ENCODE measurements at places on chromosomes 6 and 20.

DNA sequence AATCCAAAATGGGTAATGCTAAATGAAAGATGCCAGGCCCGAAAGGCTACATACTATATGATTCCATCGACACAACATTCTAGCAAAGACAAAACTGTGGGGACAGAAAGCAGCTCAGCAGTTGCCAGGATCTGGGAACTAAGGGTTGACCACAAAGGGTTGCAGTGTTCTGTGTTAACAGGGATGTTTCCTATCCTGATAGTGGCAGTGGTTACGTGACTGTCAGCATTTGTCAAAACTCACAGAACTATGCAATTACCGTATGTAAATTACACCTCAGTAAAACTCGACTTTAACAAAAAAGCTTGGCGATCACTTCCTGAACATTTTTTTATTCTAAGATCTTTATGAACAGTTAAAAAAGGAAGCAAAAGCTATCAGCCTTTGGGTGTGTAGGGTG lies 83.9 kb downstream of the BANF2 start:
- no peak for DNase-seq

GRCh38 chr6:137928286-137928685 lies 61.2 kb downstream of the TNFAIP3 start:
- DNase-seq, result peak; percentile 19

GRCh38 chr6:11123978-11124377 lies 12.5 kb upstream of the ERVFRD-1 start:
- DNase-seq, result no peak

- no peak for DNase-seq
Observed at GRCh38 chr6:150667977-150668716, 68.5 kb downstream of the PLEKHG1 start.

DNA sequence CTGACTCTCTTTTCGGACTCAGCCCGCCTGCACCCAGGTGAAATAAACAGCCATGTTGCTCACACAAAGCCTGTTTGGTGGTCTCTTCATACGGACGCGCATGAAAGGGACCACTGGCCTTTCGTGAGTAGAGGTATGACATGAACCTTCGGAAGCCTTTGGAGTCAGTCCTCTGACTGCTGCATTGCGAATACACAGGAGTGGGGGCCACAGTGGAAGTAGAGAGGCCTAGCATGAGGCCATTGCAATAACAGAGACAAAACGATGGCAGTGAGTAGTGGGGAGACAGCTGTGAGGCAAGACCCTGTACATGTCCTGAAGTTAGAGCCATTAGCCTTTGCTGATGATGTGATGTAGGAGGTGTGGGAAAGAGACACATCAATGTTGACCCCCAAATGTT lies 56.4 kb downstream of the SMPDL3A start:
- no peak for DNase-seq

- DNase-seq, result no peak
Observed at GRCh38 chr6:4451081-4451480, 315.7 kb upstream of the ECI2 start.

DNA sequence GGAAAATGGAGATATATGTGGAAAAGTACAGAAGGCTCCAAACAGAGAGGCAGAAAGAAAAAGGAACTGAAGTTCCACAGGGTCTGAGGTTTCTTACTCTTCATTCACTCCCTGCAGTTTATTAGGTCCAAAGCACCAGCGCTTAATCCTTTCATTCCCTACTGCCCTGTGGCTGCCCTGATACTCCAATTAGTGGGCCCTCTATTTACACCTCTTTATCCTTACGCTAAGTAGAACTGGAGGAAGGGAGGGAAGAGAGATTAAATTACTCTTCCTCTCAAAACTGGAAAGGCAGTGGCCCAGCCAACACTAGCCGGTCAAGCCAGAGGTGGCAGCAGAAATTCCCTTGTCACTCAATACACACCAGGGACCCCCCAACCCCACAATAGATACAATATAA lies 20.4 kb downstream of the TRERF1 start:
- no peak for DNase-seq

DNA sequence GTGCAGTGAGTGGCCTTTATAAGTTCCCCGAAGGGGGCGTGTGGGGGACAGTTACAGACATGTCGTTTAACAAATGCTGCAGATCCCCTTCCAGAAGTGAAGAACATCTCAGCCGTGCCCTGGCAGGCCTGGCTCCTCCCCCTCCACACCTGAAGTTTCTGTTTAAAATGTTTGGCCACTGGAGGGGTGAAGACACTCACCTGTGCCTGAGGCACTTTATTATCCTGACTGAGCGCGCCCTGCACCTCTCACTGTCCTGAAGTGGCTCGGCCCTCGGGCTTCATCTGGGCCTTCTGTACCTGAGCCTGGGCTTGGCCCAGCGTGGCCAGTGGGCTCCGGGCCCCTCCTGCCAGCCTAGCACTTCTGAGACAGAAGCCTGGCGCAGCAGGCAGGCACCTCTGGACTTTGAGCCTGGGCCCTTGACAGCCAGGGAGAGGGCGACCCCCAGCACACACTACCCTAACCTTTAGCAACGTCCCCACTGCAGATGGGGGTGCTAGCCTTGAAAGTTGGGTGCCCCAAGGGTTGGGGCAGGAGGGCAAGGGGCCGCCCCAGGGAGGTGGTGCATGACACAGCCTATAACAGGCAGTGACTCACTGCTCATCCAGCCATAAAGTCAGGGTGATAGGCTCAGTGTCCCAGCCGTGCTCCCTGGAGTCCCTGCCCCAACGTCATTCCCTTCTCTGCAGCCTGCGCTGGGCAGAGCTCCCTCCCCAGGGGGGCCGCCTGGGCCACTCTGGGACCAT lies 13.6 kb upstream of the GATA5 start:
- no peak for DNase-seq

- DNase-seq, result no peak
Observed at GRCh38 chr6:168193816-168194721, 115.1 kb upstream of the FRMD1 start.

DNA sequence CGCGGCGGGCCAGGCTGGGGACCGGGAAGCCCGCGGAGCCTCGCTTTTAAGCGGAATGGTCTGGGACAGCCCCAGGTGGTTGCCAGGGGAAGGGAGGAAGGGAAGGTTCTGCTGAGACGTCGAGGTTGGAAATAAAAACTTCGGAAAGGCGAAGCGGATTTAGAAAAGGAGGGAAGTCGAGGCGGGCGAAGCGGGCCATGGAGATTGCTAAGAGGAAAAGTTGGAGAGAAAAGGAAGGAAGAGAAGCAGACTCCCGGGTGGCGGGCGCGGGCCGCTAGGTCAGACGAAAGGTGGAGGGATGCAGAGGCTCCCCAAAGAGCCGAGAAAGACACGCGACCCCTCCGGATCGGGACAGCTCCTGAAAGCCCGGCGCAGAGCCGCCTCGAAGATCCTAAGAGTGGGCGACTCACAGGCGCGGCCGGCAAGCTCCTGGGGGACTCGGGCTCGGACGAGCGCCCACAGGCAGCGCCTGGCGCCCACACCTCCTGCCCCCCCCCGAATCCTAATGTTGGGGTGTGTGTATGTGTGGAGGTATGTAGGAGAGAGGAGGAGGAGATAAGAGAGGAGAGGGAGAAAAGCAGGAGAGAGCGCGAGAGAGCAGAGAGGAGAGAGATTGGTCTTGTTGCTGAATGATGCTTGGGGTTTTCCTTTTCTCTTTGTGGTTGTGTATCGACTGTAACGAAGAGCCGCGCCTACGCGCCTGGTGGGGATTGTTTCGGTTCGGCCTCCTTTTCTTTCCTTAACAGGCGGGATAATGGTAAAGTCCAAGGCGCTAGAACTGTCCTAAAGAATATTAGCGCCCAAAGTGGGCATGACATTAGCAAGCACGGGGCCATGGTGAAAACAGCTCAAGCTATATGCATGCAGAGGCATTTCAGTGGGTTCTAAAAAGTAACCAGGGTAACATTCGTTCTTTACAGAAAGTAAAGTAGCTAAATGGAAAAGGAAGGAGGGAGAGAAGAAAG lies 1.5 kb downstream of the TFAP2B start:
- no peak for DNase-seq

- no peak for DNase-seq
Observed at GRCh38 chr6:102085257-102085656, 691.7 kb downstream of the GRIK2 start.

DNA sequence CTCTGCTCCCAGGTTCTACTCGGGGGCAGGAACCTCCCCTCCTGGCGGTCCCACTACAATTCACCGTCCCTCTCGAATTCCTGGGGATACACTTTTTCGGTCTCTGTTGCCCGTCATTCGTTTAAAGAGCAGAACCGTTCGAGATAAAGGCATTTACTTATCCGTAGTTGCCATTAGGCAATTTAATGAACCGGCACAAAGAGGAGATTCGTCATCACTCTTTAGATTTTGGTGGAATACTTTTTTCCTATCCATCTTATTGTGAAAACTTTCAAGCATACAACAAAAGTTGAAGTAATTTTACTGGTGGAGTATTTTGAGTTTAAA lies 1.2 kb upstream of the CD24 start:
- no peak for DNase-seq

DNA sequence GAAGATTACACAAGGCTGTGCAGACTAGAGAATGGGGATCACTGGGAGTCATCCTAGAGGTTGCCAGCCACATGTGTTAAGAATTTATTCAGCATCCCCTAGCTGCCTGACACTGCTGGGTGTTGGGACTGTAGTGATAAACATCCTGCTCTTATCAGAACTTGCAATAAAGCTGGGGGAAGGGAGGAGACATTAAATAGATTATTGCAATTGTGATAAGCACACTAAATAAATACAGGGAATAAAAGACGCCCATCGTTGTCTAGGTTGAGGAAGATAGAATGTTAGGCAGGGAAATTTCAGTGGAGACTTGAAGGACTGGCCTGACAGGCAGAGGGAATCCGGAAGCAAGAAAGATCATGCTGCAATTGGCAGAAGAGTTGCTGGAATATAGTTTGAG lies 33.2 kb upstream of the TRAM2 start:
- no peak for DNase-seq

DNA sequence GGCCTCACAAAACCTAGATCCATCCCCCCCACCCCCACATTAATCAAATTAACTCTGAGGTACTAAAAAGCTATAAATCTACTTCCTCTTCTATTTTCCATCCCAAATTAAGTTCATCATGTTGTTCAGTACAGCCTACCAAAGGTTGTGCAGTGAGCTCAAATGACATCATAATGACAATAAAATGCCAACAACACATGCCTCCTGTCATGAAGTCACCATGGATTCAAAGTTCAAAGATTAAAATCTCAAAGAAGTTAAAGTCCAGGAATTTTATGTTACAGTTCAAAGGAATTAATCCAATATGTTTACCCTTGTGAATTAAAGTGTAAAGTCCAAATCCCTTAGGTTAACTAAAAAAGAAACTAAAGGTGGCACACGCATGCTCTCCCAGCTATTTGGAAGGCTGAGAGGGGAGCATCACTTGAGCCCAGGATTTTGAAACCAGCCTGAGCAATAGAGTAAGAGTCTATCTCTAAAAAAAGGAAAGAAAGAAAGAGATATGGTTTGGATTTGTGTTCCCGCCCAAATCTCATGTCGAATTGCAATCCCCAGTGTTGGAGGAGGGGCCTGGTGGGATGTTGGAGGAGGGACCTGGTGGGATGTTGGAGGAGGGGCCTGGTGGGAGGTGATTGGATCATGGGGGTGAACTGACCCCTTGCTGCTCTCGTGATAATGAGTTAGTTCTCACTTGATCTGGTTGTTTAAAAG lies 25.7 kb upstream of the SIRT5 start:
- no peak for DNase-seq

GRCh38 chr6:35057449-35058357 lies 83.4 kb downstream of the TCP11 start:
- DNase-seq, result no peak

DNA sequence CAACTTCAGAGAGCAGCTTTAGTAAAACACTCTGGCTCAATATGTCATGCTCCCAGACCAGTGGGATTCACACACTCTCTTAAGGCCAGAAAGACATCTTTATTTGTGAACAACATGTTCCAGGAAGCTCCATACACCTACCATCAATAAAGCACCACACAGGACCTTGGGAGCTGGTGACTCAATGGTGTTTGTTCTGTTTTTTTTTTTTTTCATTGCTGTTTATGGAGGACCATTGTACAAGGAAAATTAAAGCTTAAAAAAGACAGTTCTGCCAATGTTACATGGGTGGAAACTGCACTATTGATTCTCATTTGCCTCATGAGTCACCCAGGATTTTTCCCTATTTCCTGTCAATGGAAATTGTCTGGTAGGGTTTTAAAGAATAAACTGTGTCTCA lies 36.3 kb upstream of the TENT5A start:
- DNase-seq, result no peak

- no peak for DNase-seq
Observed at GRCh38 chr6:129340983-129341382, 369.0 kb downstream of the ARHGAP18 start.

DNA sequence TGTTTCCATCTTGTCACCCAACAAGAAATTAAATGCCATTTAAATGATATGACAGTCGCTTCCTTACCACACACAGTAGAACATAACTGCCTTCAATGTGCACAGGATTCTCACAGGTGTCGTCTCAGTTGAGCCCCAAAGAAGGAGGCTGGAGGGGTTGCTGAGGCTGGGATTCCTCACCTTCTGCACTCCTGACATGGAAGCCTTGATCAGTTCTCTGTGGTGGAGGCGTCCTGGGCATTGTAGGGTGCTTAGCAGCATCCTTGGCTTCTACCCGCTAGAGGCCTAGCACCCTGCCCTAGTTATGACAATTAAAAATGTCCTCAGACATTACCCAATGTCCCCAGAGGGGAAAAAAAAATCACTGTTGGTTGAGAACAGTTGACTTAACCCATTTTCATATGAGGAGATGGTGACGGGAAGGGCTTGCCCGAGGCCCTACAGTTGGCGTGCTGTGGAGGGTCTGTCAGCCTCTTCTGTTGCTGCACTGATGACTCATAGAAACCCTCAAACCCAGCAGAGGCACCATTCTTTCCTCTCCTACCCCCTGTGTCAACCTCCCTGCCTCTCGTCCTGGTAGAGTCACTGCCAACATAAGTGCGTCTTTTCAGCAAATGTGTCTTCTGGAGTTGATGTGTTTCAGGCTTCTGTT lies 19.3 kb upstream of the ZNF831 start:
- DNase-seq, result no peak

- no peak for DNase-seq
Observed at GRCh38 chr6:408599-409102, 17.1 kb downstream of the IRF4 start.

DNA sequence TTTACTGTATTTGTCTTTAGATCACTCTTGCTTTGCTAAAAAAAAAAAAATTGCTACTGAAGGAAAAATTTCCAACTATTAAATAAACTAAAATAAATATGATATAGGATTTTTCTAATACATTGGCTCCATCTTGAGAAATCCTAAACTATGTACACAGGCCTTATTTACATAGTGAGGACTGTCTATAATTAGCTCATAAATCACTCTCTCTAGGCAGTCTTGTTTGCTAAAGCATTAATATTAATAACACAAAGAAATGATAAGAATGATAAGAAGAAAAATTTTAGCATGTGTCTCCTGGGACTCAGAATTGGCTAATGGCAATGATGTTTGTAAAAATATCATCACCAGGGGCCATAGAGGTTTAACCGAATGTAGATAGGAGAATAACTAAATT lies 13.3 kb upstream of the CRYBG1 start:
- DNase-seq, result no peak
